ENCODE measurements at places on chromosomes 3 and 15. TPM values are rescaled to one million over a fixed set of nuclear protein-coding genes. Genes with fewer than 3 reads are reported as not detected.

Gene SIDT1
- 11.7 TPM for total RNA-seq

Gene PRC1
- 95.2 TPM for total RNA-seq

Gene B3GALNT1
- 0.32 TPM for total RNA-seq

Gene KLHL40
- total RNA-seq, result not detected

DNA sequence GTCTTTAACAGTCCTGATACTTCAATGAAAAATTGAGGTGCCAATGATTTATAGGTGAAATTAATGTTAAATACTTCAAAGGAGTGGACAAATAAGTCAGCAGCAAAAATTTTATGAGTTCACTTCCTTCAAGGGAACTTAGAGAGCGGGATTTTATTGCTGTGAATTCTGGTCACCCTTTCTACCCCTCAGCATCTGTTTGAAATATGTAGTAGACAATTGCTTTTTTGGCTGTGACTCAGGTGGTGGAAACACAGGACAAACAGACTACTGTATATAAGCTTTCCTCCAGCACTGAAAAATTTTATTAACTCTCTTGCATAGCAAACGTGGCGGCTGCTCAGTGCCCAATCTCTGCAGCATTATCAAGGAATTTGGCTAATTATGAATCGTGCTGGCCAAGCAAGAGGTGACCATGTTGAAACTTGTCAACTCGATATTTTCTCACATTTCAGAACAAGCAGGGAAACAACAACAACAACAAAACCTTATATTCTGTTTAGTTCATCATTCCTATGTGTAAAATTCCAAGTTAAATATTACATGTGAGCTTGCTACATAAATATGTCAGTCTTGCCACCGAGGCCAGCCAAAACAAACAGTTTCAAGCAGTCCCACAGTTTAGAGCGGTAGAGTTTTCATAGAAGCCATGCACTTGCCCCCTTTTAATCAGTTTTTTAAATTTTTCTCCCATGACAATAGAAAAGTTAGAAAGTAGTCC, 420.2 kb downstream of the FOXP1 start:
- H3K4me3 ChIP-seq, result no peak overlapping the region
- H3K36me3 ChIP-seq, result peaks cover 51% of the 10 kb centered on the region
- H3K27me3 ChIP-seq, result no peaks in the 10 kb centered on the region

DNA sequence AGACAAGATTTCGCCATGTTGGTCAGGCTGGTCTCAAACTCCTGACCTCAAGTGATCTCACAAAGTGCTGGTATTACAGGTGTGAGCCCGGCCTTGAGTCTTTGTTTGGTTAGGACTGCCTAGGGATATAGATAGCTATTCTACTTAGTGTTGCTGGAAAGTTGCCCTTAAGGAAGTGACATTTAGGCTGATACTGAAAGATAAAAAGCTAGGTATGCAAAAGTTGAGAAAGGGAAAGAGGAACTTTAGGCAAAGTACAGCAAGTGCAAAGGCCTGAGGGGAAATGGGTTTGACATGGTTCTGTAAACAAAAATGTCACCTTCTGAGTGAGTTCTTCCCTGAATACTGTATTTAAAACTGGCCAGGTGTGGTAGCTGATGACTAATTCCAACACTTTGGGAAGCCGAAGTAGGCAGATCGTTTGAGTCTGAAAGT, 111.5 kb downstream of the ZNF609 start:
- no peak overlapping the region for H3K4me3 ChIP-seq
- peak overlapping the region; percentile 55 for H3K27ac ChIP-seq
- no peaks in the 10 kb centered on the region for H3K27me3 ChIP-seq
- H3K36me3 ChIP-seq, result peaks cover 32% of the 10 kb centered on the region
- no peak for DNase-seq

DNA sequence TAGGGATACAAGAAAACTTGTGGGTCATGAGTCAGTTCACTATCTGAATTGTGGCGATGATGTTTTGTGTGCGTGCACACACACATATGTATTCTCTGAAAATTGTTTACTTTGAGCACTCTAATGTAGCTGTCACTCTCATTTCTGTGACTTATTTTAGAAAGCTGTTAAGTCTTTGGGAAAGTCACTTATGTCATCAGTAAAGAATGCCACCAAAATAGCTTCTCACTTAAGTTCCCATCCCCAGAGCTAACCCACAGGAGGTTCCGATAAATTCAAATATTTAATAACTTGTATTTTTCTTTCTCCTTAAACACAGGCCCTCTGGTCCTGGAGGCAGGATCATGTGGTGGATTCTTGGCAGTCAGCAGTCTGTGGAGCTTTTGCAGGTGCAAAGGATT, 138.3 kb downstream of the LRIG1 start:
- no peak for DNase-seq
- no peaks in the 10 kb centered on the region for H3K27me3 ChIP-seq
- H3K27ac ChIP-seq, result no peak overlapping the region
- H3K36me3 ChIP-seq, result no peaks in the 10 kb centered on the region
- no peak overlapping the region for H3K4me3 ChIP-seq

DNA sequence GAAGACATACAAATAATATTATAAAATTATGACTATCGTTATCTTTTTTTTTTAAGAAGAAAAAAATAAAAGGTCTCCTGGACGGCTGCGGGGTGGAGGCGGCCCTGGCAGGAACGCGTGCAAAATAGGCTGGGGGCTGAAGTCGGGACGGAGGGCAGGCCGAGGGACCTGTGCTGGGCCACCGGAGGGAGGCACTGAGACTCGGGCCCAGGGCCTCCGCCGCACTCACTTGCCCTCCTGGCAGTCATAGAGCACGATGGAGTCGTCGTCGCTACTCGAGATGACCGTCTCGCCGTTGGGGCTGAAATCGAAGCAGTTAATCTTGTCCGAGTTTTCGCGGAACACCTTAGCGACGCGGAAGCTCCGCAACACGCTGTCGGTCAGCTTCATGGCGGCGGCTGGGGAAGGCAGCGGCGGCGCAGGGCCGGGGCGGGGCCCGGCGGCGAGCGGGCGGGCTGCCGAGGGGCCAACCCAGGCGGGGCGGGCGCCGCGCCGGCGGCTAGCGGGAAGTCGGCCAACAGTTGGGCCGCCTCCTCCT, 408 bp downstream of the WDR82 start:
- peaks cover 58% of the 10 kb centered on the region for H3K4me1 ChIP-seq
- H3K27me3 ChIP-seq, result no peaks in the 10 kb centered on the region
- peak overlapping the region; percentile 98 for H3K4me3 ChIP-seq
- H3K36me3 ChIP-seq, result peaks cover 54% of the 10 kb centered on the region
- H3K27ac ChIP-seq, result peak overlapping the region; percentile 99
- no peak for DNase-seq

GRCh38 chr15:61777689-61778088, 282.6 kb downstream of the VPS13C start:
- DNase-seq, result no peak
- H3K27me3 ChIP-seq, result peaks cover 18% of the 10 kb centered on the region
- H3K36me3 ChIP-seq, result no peaks in the 10 kb centered on the region
- no peak overlapping the region for H3K4me3 ChIP-seq
- no peaks in the 10 kb centered on the region for H3K4me1 ChIP-seq

DNA sequence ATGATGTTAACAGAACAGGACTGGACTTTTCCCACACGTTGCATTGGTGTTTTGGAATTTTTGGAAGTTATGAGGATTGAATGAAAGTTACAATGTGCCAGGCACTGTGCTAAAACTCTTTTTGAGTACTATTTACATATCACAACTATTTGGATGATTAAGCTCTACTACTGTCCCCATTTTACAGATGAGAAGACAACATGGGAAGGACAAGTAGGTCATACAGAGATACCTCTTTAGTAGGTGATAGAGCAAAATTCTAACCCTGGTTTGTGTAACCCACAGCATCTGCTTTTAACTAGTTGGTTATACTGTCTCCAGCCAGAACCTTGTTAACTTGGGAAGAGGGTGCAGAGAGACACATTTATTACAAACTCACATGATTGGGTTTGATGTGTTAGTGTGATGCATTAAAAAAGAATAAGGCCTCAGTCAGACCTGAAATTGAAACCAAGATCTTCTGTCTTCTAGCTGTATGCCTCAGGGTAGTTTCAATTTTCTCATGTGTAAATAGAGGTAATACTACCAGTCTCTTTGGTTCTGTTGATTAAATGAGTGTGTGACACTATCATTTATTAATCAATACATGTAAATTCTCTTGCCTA, 1.4 kb downstream of the NDUFB4 start:
- peak overlapping the region; percentile 83 for H3K4me3 ChIP-seq
- H3K36me3 ChIP-seq, result peaks cover 16% of the 10 kb centered on the region
- H3K27ac ChIP-seq, result no peak overlapping the region
- DNase-seq, result no peak
- peaks cover 9% of the 10 kb centered on the region for H3K4me1 ChIP-seq

GRCh38 chr3:126678693-126679317, 23.9 kb upstream of the TXNRD3 start:
- no peak for DNase-seq
- H3K4me3 ChIP-seq, result no peak overlapping the region
- no peak overlapping the region for H3K27ac ChIP-seq
